ENCODE measurements at places on chromosomes 7 and 10.

- ATAC-seq: no peak
These were observed 11.7 kb upstream of the RAMP3 start for GRCh38 chr7:45145881-45146280.

DNA sequence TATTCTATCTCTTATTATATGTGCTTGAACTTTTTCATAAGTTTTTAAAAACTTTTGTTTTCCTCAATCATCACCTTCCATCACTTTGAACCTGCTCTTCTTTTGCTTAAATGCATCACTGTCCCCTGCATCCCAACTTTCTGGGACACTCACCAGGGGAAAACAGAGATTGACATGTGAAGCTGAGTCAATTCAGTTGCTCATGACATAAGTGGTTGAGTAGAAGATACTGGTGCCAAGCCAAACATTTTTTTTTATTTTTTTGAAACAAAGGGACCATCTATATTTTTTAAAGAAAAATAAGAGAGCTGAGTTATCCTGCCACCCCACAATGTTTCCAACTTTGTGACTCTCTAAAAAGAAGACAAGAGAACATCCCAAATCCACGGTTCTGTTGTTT, 61.8 kb upstream of the AHR start:
- ATAC-seq: no peak

DNA sequence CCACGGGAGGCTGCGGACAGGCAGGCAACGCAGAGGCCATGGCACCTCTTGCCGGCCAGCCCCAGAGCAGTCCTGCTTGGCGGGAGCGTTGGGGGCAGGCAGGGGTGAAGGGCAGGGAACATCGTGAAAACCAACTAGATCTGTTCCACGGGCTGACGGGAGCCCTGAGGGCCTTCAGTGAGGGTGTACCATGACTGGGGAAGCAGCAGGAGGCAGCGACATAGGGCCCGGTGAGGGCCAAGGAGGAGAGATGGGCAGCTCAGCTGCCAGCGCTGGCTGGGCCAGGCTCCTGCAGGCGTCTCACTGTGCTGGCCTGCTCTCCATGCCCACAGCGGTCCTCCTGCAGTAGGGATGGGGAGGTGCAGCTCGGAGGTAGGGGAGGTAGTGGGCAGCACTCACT, 196.5 kb downstream of the ELFN1 start:
- no peak for ATAC-seq

DNA sequence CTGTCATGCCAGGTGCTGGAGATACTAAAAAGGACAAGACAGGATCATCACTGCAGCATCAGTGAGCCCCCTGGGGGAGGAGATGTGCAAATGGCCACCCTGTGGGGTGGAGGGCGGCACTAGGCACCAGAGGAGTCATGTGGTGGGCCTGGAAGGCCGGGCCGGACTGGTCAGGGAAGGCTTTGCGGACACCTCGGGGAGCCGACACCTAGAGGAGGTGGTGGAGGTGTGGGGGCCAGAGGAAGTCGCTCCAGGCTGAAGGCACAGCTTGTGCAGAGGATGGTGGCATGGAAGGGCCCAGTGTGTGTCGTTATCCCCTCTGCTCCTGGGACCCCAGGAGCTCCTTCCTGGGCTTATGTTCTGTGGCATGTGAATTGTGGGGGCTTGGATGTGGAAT, 437.7 kb downstream of the RPS24 start:
- no peak for ATAC-seq

GRCh38 chr7:43111630-43112458, 603 bp upstream of the HECW1 start:
- ATAC-seq: no peak

DNA sequence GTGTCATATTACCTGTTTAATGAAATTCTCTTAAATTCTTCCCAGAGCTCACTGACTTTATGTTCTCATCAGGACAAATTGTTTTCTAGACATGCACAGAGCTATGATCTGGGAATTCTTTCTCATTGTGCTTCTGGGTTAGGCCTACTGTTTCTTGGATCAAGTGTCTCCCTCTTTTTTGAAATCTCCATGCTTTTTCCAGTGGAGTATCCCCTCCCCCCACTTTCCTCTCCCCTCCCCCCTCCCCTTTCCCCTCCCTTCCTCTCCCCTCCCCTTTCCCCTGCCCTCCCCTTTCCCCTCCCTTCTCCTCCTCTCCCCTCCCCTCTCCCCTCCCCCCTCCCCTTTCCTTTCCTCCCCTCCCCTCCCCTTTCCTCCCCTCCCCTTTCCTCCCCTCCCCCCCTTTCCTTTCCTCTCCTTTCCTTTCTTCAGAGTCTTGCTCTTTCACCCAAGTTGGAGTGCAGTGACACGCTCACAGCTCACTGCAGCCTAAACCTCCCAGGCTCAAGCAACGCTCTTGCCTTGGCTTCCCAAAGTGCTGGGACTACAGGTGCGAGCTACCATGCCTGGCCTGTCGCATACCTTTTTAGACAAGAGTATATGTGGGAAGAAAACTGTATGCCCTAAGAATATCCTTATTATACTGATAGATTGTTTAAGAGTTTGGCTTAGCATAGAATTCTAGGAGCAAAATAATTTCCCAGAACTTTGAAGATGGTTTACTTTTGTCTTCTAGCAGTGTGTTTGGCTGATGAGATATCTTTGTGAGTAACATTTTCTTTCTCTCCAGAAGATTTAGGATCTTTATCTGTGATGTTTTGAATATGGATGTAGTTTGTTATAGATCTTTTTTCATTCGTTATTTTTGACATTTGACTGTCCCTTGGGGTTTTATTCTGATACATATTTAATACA, 2.5 kb downstream of the DYNC2I1 start:
- no peak for ATAC-seq

- ATAC-seq: no peak
These were observed 4.6 kb downstream of the NKX2-3 start for GRCh38 chr10:99537086-99537988.
